Stimulated activated CD4-positive, alpha-beta T cell treated with anti-CD3 and anti-CD28 coated beads, Interleukin-2, amount 100 ng/mL, for 24 hours (primary cell): ENCODE measurements at places on chromosomes 16 and 17.

DNA sequence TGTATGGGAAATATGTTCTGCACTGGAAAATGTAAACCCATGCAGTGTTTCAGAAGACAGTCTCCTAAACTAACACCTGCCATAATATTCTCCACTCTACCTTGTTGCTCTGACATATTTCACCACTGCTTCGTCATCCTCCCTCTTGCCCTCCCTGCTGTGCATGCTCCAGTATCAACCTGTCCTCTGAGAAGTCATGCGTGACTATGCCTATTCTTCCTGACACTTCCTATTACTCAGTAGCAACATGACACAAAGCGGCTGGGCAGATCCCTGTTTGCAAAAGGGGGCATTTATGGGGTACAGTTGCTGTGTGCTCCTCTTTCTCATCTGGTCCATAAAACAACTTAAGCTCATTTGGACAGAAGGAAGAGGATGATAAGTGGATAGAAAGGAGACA, 805.6 kb upstream of the EEF2KMT start:
- no peak for DNase-seq

DNA sequence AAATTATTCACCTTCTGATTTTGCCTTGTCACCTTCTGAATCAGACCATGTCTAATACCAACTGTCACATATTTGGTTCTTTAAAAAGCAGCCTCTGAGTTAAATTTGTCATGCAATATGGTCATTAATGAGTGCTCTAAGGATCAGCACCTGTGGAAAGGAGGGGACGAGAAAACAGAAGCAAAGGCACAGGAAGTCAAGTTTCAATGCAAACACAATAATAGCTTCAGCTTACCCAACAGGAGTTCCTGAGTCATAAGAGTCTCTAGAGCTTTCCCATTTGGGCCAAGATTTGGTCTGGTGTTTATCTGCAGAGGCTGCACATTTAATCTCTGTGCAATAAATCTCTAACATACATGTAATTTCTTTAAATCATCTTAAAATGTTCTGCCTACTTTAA, 889.8 kb downstream of the CDH8 start:
- DNase-seq, result no peak

DNA sequence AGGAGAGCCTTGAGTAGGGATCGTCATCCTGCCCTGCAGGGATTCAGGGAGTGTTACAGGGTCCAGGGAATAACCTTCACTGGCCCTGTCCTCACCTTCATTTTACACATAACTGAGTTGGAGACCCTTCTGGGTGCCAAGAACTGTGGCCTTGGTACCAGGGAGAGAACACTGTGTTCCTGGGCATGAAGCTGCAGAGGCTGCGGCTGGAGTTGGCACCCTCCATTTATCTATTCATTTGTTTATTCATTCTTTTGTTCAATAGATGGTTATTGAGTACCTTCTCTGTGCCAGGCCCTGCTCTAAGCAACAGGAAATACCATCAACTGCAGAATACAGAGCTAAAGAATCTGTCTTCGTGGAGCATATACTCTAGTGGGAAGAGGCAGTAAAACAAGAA, 6.7 kb downstream of the ABCC3 start:
- no peak for DNase-seq

DNA sequence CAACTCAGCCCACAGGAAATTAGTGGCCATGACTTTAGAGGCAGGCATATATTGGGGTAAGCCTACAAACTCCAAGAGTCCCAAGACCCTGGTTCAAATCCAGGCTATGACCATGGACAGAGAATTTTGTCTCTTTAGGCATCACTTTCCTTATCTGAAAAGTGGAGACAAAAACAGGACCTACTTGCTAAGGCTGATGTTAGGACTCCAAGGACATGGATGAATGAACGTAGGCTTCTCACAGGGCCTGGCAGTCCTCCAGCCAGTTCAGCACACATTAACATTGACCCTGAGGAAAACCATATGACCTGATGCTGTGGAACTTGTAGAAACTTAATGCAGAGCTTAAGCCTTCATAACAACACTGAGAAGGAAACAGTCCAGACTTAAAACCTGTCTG, 1.4 kb downstream of the FKBP10 start:
- no peak for DNase-seq

DNA sequence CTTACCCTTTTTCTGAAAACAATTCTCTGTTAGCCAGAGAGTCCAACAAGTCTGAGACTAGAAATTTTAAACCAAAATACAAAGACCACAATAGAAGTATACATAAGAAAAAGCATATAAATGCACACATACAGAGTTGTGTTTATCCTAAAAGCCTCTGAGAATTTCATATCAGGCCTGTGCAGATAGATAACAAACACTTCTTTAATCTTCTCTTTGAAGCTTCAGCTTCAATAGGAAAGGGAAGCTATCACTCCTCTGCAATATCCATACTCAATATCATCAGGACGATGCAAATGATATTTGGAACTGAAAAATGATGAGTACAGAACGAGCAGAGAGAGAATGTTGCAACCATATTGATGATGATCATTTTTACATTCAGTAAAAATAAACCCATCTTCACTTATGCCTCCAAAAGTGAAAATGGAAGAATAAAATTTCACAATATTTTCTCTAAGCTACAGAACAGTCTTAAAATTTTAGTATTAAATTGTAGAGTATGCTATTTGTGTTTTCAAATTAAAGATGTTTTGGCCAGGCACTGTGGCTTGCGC, 61.6 kb downstream of the SKAP1 start:
- DNase-seq, result no peak

GRCh38 chr16:57824888-57825287, 22.6 kb upstream of the KIFC3 start:
- DNase-seq, result no peak

- peak; percentile 39 for DNase-seq
Measured at GRCh38 chr17:48048384-48049126, 396 bp downstream of the NFE2L1 start.

DNA sequence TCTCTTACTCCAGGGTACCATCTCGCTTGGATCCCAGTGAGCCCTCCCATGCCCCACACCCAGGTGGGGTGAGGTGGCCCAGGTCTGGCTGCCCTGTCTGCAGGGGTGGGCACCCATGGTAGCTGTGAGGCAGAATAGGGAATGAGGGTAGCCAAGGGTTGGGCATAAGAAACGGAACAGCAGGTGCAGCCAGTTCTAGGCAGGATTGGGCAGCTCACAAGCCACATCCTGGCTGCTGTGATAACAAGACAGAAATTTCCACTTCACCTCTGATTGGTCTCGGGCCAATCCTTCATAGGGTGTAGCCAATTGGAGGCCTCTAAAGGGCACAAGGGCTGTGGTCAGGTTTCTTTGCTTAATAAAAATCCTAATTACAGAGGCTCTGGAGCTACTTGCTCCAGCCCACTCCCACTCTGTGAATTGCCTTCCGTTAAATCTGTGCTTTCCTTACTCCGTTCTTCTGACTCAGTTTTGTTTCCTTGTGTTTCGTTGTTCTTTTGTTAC, 1.5 kb upstream of the ARHGDIG start:
- peak; percentile 16 for DNase-seq

DNA sequence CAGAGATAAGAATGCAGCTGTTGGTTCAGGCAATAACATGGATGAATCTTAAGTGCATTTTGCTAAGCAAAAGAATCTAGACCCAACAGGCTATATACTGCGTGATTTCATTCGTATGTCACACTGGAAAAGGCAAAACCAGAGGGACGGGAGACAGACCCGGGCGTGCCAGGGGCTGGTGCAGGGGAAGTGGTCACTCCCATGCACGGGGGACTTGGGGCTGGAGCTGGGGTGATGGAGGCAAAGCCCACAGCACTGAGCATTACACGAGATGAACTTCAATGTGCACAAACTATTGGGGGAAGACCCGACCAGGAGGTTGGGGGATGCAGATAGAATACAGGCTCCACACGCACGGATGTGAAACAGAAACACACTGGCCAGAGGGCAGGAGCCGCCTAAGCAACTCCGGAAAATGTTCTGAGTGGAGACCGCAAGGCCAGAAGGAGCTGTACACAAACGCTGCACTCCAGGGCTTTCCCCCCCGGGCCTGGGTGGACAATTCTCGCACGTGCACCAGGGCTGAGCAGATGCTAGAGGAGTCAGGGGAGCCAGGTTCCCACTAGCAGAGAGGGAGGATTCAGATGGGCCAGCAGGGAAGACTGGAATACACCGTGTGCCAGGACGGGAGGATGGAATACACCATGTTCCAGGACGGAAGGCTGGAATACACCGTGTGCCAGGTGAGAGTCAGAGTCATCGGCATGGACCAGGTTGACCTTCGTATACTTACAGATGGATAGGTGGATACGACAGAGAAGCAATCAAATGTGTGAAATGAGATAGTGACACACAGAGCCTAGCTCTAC, 11.3 kb downstream of the LMF1 start:
- no peak for DNase-seq

DNA sequence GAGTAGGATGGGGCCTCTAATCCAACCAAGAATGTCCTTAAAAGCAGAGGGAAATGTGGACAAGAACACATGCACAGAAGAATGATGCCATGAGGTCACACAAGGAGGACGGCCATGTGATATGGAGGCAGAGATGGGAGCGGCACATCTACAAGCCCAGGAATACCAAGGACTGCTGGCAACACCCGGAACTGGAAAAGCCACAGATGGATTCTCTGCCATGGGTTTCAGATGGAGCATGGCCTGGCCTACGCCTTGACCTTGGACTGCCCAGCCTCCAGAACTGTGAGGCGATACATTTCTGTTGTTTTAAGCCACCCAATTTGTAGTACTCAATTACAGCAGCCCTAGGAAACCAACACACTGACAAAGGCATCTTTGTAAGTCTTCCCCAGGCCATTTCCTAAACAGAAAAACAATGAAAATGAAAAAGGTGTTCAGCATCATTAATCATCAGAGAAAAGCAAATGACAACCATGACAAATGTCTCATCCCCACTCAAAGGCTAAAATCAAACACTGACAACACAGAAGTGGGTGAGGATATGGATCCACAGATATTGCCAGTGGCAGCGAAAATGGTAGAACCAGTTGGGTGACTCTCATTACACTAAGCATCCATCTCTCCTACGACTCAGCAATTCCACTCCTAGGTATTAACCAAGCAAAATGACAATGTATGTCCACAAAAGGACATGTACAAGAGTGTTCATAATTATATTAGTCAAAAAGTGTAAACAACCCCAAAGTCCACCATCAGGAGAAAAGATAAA, 76.9 kb upstream of the CNEP1R1 start:
- no peak for DNase-seq

- DNase-seq, result no peak
Measured at GRCh38 chr16:8628981-8629725, 7.7 kb downstream of the METTL22 start.

DNA sequence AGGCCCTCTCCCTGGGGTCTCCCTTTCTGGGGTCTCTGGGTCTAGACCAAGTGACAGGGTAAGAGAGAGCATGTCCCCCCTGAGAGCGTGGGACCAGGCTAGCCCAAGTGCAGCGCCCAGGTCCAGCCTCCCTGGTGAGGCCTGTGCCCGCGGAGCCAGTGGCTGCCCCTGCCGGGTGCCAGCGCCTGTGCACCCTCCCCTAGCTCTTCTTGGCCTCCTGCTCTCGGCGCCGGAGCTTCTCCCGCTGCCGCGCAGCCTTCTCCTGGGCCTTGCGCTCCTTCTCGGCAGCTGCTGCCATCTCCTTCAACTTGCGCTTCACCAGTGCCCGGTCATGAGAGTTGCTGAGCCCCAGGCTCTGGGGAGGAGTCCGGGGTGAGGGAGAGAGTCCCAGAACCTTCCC, 17.3 kb downstream of the SAMD14 start:
- DNase-seq, result no peak

DNA sequence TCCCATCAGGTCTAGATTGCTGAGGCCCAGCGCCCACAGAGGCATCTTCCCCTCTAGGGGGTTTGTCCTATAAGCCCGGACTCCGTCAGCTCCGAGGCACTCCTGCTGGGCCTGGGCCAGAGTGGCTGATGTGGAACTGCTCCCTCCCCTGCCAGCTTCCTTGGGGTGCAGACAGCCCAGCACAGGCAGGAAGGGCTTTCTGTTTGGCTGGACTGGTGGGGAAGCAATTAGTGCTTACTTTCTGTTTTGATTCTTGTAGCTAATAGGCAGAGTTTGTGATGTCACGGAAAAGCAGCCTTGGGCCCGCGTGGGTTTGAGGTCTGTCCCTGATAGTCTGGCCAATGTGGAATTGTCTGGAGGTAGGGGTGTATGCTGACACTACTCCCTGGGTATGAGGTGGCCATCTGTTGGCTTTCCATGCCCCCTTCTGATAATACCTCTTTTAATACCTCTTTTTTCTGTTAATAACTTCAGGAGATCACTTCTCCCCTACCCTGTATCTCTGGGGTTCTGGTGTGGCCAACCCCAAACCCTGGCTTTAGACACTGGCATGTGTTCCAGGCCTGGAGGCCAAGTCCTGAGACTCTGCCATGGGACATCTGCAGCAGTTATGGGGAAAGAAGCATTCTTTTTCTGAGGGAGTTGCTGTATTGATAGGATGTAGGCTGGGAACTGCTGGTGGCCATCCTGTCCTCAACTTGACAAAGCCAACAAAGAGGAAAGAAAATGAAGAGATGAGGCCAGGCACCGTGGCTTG, 190.9 kb downstream of the RAB11FIP4 start:
- DNase-seq, result peak; percentile 5

DNA sequence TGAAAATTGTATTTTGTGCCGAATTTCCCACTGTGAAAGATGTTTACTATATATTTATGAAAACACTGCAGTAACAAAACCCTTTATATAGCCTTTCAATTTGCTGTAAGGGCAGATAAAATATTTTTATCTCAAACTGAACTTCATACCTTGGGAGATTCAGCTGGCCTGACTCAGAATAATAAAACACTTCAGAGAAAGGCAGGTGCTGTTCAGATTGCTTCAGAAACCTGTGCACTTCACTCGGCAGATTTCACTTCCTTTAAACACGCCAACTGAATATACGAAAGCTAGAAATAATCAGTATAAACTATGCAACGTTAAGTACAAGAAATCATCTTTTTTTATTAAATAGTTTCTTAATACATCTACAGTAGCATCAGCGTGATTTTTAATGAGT, 839.1 kb upstream of the RBFOX1 start:
- DNase-seq, result no peak

DNA sequence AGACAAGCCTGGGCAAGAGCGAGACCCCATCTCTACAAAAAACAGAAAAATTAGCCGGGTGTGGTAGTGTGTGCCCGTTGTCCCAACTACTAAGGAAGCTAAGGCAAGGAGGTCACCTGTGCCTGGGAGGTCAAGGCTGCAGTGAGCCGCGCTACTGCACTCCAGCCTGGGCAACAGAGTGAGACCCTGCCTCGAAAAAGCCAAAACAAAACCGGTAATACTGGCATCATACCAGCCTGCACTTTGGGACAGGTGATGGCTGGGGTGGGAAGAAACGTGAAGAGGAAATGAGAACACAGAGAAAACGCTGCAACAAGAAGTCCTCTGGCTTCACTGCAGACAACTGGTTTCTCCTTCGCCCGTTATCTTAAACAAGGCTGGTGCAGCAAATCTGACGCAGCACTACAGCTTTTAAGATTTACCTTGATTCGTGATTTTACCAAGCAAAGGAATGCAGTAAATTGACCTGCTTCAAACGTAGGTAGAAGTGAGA, 725 bp upstream of the CASC3 start:
- DNase-seq, result no peak

GRCh38 chr17:61209525-61209924, 190.1 kb upstream of the TBX2 start:
- no peak for DNase-seq
